ENCODE measurements at places on chromosomes 5 and 9.

DNA sequence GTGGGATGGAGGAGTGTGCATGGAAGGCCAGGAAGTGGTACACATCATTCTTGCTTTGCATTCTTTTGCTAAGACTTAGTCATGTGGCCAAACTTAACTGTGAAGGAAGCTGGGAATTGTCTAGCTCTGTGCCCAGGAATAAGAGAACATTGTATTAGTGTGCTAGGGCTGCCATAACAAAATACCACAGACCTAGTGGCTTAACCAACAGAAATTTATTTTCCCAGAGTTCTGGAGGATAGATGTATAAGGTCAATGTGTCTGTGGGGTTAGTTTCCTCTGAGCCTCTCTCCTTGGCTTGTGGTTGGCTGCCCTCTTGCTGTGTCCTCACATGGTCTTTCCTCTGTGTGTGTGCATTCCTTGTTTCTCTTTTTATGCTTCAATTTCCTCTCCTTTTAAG, 32.4 kb downstream of the NNT start:
- DNase-seq = no peak

- no peak for DNase-seq
Measured at GRCh38 chr9:120923620-120924328, 2.8 kb downstream of the TRAF1 start.

GRCh38 chr5:146675636-146676035, 159.6 kb upstream of the GPR151 start:
- DNase-seq = no peak

DNA sequence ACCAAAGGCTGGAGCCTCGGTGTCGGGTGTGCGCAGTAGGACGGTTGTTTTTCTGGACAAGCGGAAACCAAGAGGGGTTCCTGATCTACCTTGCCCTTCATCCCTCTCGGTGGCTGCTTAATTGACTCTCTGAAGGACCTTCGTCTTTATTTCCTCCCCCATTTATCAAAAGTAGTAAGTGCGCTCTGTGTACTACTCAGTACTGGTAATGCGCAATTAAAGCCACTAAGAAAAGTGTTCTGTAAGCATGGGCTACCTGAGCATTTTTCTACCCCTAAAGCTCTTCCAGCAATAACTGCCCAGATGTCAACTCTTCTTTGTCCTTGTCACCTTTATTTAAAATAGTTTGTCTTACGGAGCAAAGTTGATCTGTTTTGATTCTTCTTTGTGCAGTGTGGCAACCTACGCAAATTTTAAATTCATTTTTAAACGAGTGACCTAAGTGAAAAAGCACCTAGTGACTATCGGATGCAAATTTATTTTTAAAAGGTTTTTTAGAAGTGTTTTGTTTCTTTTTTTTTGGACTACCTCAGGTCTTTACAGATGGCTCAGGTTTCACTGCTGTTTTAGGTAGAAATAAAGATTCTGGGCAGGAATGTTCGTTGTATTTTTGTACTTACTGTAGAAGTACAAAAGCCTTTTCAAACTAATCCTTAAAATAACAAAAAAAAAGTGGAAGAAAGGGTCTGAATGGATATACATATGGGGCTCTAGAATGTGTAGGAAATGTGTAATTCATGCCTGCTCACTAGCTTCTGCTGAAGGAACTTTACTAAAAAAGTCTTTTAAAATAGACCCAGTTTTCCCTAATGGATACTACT, 2.0 kb downstream of the JMY start:
- DNase-seq = no peak

GRCh38 chr5:21918451-21918850, 934.7 kb downstream of the CDH12 start:
- no peak for DNase-seq

GRCh38 chr5:119302916-119303897, 52.6 kb upstream of the TNFAIP8 start:
- no peak for DNase-seq

DNA sequence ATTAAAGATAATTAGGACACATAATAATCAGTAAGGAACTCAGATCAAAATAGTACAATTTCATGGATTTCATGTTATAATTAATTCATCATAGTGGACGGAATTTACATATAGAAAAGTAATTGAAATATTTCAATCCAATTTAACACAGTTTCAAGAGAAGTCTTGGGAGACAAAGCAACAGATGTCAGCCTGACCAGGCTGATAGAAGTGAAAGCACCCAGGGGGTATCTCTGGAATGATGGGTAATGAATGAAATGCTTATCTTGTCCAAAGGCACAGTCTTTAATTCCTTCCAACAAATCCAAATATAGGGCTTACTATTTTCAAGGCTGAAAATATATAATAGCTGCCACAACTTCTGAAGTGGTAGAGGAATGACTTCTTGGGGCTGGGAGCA, 629.3 kb upstream of the RGMB start:
- no peak for DNase-seq

- DNase-seq = no peak
Measured at GRCh38 chr9:12272471-12273120, 420.6 kb upstream of the TYRP1 start.

GRCh38 chr5:149895416-149896345, 48.9 kb downstream of the PDE6A start:
- DNase-seq = no peak

DNA sequence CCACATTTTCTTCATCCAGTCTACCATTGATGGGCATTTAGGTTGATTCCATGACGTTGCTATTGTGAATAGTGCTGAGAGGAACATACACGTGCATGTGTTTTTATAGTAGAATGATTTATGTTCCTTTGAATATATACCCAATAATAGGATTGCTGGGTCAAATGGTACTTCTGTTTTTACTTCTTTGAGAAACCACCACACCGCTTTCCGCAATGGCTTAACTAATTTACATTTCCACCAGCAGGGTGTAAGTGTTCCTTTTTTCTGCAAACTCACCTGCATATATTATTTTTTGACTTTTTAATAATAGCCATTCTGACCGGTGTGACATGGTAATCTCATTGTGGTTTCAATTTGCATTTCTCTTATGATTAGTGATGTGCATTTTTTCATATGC, 82.2 kb upstream of the RFX3 start:
- no peak for DNase-seq

DNA sequence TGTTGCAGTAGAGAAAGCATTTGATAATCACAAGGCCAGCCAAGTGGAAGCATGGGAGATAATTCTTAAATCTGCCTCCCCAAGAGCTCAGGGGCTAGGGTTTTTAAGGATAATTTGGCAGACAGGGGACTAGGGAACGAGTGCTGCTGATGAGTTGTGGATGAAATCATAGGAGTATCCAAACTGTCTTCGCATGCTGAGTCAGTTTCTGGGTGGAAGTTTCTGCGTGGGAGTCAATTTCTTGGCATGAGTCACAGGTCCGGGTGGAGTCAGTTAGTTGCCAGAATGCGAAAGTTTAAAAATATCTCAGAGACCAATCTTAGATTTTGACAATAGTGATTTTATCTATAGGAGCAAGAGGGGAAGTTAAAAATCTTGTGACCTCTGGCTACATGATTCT, 112.6 kb downstream of the TMC1 start:
- no peak for DNase-seq

GRCh38 chr5:22329683-22330082, 523.5 kb downstream of the CDH12 start:
- no peak for DNase-seq

- DNase-seq = no peak
Measured at GRCh38 chr5:1958211-1959010, 75.7 kb upstream of the IRX4 start.

- no peak for DNase-seq
Measured at GRCh38 chr5:136032564-136032963, 3.8 kb downstream of the TGFBI start.

DNA sequence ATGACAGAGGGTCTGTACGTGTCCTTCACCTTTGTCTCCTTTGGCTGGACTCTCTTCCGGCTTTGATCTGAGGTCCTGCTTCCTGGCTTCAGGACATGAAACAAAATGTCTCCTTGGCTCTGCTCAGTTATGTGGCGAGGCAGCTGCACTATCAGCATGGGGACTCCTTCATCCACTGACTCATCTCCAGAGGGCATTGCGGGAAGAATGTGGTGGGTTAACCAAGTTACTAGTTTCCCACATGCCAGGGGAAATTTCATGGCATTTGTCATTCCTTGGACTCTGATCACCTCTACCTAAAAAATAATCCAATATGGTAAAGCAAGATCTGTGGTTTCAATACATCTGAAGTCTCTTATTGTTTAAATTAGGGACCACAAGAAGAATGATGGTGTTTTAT, 259.7 kb downstream of the MED10 start:
- DNase-seq = no peak

DNA sequence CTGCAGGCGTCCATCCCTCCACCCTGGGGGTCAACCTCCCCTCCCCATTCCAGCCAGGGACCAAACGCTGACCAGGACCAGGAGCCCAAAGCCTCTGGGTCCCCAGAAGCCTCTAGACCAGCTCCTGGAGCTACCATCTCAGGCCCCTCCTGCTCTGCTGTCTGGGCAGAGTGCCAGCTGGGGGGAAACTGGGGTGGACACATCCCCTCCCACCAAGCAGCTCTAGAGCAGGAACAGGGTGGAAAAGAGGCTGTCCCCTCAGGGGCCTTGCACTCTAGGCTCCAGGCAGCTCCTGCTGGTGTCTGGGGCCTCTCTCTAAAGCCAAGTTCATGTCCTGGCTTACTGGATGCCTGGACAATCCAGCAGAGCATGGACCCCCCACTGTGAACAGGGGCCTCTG, 4.4 kb downstream of the SSNA1 start:
- DNase-seq = no peak

DNA sequence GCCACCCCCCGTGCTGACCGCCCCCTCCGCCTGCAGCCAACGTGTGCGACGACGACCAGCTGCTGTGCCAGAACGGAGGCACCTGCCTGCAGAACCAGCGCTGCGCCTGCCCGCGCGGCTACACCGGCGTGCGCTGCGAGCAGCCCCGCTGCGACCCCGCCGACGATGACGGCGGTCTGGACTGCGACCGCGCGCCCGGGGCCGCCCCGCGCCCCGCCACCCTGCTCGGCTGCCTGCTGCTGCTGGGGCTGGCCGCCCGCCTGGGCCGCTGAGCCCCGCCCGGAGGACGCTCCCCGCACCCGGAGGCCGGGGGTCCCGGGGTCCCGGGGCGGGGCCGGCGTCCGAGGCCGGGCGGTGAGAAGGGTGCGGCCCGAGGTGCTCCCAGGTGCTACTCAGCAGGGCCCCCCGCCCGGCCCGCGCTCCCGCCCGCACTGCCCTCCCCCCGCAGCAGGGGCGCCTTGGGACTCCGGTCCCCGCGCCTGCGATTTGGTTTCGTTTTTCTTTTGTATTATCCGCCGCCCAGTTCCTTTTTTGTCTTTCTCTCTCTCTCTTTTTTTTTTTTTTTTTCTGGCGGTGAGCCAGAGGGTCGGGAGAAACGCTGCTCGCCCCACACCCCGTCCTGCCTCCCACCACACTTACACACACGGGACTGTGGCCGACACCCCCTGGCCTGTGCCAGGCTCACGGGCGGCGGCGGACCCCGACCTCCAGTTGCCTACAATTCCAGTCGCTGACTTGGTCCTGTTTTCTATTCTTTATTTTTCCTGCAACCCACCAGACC, 80.2 kb downstream of the NTNG2 start:
- DNase-seq = no peak

- no peak for DNase-seq
Measured at GRCh38 chr5:35675392-35675791, 57.7 kb downstream of the SPEF2 start.

DNA sequence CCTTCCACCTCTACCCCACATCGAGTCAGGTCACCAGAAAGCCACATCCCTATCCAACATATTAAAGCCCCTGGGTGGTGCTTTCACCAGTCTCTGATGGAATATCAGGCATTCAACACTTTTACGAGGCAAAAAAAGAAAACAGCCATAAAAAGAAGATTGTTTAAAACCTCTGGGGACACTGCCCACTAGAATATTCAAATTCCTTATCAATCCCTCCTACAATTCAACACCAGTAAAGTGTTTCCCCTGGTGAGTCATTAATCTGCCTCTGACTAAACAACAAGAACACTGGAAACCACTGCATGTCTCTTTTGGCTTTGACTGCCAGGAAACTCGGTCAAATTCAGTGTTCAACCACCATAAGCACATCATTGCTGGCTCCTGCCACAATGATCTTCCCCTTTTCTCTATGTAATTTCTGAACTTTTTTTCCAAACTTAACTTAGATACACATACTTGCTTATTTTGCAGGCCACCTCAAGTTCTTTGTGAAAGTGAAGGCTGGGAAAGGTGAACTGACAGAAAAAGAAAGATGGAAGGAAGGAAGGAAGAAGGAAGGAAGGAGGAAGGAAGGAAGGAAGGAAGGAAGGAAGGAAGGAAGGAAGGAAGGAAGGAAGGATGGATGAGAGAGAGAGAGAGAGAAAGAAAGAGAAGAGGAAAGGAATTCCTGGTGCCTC, 105.3 kb downstream of the PAX5 start:
- DNase-seq = no peak

GRCh38 chr9:127136081-127136879, 13.8 kb upstream of the ANGPTL2 start:
- no peak for DNase-seq

- DNase-seq = no peak
Measured at GRCh38 chr9:104240890-104241289, 146.8 kb downstream of the SMC2 start.

DNA sequence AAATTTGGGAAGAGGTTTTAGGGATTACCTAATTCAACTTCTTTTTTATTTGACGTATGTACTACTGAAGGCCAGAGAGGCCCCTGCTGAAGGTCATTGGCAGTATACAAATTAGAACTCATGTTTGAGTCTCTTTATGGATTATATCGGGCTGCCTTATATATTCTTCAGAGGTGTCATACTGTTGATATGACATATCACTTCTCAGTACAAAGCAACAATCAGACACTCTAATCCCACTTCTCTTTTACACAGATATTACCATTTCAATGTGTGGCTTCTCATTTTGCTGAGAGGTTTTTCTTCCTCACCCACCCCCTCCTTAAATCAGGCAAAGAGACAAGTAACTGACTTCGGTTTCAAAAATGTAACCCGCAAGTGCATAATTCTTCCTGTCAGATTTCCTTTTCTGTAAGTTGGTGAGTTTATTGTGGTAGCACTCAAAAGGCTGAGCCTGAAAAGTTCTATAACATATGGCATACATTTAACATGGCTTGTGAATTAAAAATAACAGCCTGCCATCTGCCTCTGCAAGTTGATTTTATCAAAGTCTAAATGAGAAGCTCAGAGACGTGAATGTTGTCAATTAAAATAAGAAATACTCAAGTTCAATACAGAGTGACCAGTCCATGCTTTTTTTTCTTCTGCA, 163.6 kb upstream of the RORB start:
- DNase-seq = no peak

- DNase-seq = no peak
Measured at GRCh38 chr9:89351584-89352300, 33.4 kb downstream of the SECISBP2 start.
